ENCODE measurements at places on chromosomes 11 and 22. TPM values are rescaled to one million over a fixed set of nuclear protein-coding genes. Genes with fewer than 3 reads are reported as not detected.

- no peak for DNase-seq
Observed at GRCh38 chr22:47698906-47699305, 936.5 kb downstream of the TBC1D22A start.

DNA sequence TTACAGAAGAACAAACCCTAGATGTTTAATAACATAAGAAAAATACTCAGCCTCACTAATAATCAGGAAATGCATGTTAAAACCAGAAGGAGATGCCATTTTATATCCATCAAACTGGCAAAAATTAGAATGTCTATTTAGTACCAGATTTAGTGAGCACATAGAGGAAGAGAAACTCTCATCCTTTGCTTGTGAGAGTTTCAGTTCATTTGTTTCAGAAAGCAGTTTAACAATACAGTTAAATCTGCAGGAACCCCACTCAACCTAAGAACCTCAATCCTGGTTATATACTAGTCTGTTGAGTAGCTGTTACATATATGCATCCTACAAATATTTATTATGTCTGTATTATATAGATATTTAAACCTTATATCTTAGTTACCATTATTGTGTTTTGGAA lies 172.6 kb downstream of the WNT11 start:
- DNase-seq: no peak

DNA sequence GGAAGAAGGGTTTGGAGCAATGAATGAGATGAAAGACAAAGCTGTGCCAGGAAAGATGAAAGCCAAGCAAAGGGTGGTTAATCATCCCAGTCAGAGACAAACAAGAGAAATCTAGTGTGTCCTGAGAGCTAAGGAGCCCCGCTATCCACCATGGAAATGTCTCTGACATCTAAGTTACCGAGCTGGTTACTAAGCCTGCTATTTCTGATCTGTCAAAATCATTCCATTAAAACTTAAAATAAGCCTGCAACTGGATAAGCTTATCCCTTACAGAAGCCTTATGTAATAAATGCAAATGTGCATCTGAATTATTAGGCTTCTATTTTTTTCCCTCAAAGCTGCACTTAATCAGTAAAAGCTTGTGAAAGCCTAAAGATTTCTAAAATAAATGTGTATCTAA lies 22.1 kb upstream of the SESN3 start:
- no peak for DNase-seq

- DNase-seq: no peak
Observed at GRCh38 chr11:64080390-64080789, 44.7 kb downstream of the FLRT1 start.

GRCh38 chr22:30968015-30968923 lies at the start of gene MORC2:
Gene MORC2 (minus strand): TSS chr22:30968774. CDS start chr22:30967889, 885 bp downstream.
- no peak for DNase-seq

- no peak for DNase-seq
Observed at GRCh38 chr11:50080256-50080655, 47.6 kb downstream of the OR4C45 start.

The GUCY1A2 gene
- 7.5 TPM for total RNA-seq

The OR4C15 gene
- not detected for total RNA-seq

The P2RY2 gene
- 3.9 TPM for total RNA-seq
